ENCODE measurements at places on chromosomes 12 and 14. TPM values are rescaled to one million over a fixed set of nuclear protein-coding genes. Genes with fewer than 3 reads are reported as not detected.

CIPC gene
- polyA plus RNA-seq = 24.2 TPM

TSHR gene
- 0.32 TPM for polyA plus RNA-seq

FOXG1 gene
- 0.33 TPM for polyA plus RNA-seq

MIS18BP1 gene
- polyA plus RNA-seq = 39.7 TPM

CPNE6 gene
- polyA plus RNA-seq = not detected

MIP gene
- polyA plus RNA-seq = not detected

KLHDC1 gene
- 5.5 TPM for polyA plus RNA-seq

CTSG gene
- 0.93 TPM for polyA plus RNA-seq

TCL1B gene
- polyA plus RNA-seq = 0.35 TPM

KRT73 gene
- polyA plus RNA-seq = not detected

PLEKHD1 gene
- 3.9 TPM for polyA plus RNA-seq

HCAR1 gene
- 2.4 TPM for polyA plus RNA-seq

LEMD3 gene
- 38.5 TPM for polyA plus RNA-seq

TRHDE gene
- polyA plus RNA-seq = 26.0 TPM

ACOT4 gene
- polyA plus RNA-seq = 4.6 TPM

CFAP73 gene
- polyA plus RNA-seq = 1.2 TPM

SOX5 gene
- polyA plus RNA-seq = 5.1 TPM
